ENCODE measurements at places on chromosomes 11 and 22.
A peak's percentile ranks its signal among the peaks of the same experiment; 100 is the strongest.

DNA sequence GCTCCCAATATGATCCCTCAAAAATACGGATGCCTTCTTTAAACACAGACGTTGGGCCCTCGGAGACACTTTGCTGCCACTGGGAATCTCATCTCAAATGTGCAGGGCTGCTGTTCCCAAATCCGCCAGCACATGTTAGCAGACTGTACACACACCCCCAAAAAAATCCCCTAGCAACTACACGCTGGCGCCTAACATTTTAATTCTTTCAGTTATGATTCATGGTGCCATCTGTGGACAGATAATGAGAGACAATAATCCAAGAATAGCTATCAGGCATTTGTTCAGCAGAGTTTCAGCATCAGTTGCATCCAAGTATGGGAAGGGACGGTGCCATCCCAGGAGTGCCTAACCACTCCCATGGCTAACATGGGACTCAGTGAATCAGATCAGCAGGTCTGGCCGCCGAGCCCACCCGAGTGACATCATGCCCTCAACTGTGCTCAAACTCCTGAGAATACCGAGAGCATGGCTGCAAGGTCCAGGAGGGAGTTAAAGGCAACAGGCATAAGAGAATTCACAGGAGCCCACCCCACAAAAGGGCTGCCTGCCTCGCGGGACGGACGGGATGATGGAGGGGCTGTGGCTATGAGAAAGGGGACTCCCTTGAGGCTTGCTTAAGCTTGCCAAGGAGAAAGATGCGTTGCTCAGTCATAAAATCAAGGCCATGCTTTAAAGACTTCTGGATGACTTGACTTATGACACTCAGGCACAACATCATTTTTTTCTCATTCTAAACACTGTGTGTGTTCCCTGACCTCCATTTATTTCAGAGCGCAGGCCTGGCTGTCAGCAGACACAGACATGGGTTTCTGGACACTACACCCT is 337.0 kb downstream of the SHANK2 start:
- DNase-seq, result no peak

- no peak for DNase-seq
Observed at GRCh38 chr11:117492578-117493251, 165.1 kb downstream of the CEP164 start.

DNA sequence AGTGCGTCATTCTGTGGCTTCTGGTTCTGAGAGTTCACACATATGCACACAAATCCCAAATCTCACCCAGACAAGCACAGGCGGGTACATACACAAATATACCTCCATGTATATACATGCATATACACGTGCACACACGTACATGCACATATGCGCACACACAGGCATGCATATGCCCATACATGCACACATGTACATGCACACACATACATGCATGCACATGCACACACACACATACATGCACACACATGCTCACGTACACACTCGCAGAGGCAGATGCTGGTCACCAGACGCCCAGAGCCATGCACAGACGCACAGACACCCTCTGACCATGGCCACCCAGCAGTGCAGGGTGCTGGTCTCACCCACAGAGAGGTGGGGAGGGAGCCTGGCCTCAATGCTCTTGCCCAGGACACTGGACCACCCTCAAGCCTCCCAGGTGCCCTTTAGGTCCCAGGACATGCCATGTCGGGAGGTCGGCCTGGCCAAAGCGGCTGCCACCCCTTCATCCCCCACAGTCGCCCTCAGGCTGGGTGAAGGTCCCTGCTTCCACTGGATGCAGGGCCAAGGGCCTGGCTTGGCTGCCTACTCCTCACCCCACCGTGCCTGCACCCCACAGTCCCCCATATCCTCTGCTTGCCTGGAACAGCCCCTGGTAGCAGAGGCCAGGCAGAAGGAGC is 9.5 kb downstream of the DUSP8 start:
- no peak for DNase-seq

DNA sequence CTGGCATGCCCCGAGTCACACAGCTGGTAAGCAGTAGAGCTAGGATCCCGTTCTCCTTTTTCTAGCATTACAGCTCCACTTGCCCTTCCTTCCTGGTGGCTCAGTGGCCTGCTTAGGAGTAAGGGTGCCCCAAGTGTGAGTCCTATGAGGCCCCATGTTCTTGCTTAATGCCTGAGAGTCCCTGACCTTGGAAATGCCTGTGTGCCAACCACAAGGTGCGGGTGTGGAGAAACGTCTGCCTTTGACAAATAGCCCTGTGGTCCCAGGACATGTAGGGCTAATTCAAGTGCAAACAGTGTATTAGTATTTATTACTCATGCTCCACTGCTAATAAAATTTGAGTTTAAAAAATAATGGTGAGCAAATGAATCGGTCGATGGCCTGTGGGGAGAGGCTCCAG is 18.4 kb downstream of the GRIK4 start:
- DNase-seq, result no peak

DNA sequence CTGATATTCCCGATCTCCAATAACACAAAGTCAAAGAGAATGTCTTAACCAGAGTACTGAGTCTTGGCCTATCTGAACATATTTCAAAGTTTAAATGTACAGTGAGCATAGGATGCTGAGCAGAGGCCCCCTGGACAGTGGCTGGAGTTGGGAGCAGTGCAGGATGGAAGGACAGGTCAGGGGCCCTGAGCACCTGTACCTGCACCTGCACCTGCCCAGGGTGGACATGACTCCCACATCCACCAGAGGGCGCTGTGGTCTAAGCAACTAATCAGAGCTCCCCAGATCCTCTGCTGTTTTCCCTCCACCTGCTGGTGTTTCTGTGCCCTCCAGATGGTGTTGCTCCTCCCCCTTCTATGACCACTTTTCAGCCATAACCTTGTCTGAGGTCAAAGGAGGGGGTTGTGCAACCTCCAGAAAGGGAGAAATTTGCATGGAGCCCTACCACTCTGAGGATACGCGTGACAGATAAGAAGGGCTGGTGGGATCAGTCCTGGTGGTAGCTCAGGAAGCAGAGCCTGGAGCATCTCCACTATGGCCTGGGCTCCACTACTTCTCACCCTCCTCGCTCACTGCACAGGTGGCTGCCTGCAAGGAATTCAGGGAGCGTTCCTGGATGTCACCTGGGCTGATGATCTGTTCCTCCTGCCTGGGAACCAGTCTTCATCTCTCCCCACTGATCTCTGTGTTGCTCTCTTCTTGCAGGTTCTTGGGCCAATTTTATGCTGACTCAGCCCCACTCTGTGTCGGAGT is 49.1 kb upstream of the VPREB1 start:
- peak; percentile 75 for DNase-seq

- no peak for DNase-seq
Observed at GRCh38 chr22:49361164-49361563, 466.5 kb downstream of the BRD1 start.

DNA sequence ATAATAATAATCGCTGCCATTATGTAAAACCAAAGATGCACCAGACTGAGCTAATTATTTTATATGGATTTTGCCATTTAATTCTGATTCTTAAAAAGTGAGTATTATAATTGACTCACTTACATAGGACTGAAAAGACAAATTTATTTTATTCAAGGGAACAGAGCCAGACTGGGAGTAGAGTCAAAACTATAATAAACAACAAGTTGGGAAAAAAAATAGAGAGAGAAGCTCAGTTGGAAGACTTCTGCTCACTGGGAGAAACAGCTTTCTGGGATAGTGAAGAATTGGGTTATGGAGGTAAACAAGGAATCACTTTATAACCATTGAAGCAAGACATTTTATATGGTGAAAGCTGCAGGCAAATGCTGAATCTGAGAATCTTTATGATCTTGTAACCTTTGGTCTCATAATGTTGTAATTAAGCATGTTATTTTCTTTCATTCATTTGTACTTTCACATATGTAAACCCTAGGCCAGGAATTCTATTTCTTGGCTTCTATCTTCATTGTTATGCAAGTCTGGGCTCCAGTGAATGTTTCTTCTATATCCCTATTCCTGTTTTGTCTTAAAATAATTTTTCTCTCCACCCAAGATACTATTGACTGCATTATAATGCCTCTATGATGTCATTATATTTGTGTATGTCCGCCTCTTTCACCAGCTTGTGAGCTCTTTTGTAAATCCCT is 725.3 kb upstream of the CCDC179 start:
- no peak for DNase-seq

GRCh38 chr11:73591743-73592142 is 6.2 kb downstream of the FAM168A start:
- no peak for DNase-seq

DNA sequence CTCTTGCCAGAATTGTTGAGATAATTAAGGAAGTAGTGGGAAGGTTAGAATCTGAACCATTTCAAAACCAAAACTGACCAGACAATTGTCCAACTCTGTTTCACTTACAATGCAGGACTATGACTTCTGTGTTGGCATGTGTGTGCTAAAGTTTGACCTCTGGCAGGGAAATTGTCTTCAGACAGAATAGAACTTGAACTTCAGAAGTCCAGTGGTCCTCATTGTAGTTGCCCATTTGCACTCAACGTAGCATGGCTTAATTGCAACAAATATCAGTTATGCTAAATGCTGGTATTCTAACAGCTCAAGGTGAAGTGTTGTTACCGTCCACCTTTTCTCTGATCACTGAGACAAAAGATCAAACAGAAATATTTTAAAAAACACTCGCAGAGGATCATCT is 47.2 kb downstream of the BLID start:
- no peak for DNase-seq

DNA sequence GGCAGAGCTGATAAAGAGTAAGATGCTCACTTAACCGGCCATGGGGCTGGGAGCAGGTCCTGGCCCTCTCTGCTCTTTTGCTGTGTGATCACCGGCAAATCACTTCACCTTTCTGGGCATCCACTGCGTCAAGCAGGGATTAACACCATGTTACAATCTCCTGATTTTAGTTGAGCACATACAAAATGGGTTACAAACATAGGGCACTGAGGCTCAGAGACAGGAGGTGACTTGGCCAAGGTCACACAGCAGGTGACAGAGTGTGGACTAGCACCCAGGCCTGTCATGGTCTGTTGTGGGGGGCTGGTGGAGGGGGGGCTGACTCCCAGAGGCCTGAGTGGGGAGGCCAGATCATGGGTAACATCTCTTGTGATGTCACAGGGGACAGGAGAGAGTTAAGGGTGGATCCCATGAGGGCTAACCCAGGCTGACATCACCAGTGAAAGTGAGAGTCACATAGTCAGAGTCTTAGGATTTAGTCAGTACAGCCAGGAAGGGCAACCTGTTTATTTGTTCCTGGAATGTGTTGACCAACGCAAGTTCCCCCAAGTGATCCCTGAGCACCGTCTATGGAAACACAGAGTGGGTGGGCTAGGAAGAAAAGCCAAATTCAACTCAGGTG is 27.8 kb downstream of the GDPD5 start:
- DNase-seq, result no peak

GRCh38 chr11:12088531-12088930 is 21.9 kb upstream of the MICAL2 start:
- DNase-seq, result no peak

- no peak for DNase-seq
Observed at GRCh38 chr11:10004526-10005113, 289.4 kb downstream of the SBF2 start.

GRCh38 chr22:42308892-42309468 is 38.5 kb upstream of the TCF20 start:
- no peak for DNase-seq

DNA sequence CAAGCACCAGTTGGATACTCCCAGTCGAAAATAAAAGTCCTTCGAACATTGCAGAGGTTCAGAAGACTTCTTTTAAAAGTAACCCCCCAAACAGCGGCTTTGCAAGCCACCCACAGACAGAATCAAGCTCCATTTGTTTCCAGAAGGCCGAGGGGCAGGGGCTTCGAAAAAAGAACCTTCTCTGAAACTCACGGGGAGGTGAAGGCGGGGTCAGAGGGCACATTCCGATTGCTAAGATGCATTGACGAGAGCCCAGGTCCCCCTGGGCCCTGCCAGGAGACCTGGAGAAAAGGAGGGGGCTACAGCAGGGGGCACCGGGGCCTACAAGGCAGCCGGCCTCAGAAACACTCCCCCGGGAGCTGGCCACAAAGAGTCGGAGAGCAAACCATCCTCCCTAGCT is 306.8 kb downstream of the MN1 start:
- DNase-seq, result no peak
